Activated CD8-positive, alpha-beta memory T cell treated with anti-CD3 and anti-CD28 coated beads, Interleukin-2, amount 50 U/mL, for 4 hours (primary cell): ENCODE measurements at places on chromosomes 11 and 22.

GRCh38 chr11:11584937-11585336 lies 36.9 kb downstream of the GALNT18 start:
- DNase-seq: no peak

- DNase-seq: no peak
Observed at GRCh38 chr11:117045196-117045595, 53.0 kb downstream of the SIK3 start.

DNA sequence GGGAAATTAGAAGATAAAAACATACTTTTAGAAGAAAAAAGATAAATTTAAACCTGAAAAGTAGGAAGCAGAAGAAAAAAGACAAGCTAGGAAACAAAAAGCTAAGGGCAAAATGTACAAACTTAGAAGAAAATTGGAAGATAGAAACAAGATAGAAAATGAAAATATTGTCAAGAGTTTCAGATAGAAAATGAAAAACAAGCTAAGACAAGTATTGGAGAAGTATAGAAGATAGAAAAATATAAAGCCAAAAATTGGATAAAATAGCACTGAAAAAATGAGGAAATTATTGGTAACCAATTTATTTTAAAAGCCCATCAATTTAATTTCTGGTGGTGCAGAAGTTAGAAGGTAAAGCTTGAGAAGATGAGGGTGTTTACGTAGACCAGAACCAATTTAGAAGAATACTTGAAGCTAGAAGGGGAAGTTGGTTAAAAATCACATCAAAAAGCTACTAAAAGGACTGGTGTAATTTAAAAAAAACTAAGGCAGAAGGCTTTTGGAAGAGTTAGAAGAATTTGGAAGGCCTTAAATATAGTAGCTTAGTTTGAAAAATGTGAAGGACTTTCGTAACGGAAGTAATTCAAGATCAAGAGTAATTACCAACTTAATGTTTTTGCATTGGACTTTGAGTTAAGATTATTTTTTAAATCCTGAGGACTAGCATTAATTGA lies 1.0 kb downstream of the MALAT1 start:
- DNase-seq: no peak

- DNase-seq: no peak
Observed at GRCh38 chr22:32389685-32390084, 22.4 kb downstream of the RTCB start.

GRCh38 chr22:24981656-24982055 lies 29.1 kb downstream of the KIAA1671 start:
- no peak for DNase-seq

GRCh38 chr22:47623066-47623762 lies 860.8 kb downstream of the TBC1D22A start:
- DNase-seq: no peak

DNA sequence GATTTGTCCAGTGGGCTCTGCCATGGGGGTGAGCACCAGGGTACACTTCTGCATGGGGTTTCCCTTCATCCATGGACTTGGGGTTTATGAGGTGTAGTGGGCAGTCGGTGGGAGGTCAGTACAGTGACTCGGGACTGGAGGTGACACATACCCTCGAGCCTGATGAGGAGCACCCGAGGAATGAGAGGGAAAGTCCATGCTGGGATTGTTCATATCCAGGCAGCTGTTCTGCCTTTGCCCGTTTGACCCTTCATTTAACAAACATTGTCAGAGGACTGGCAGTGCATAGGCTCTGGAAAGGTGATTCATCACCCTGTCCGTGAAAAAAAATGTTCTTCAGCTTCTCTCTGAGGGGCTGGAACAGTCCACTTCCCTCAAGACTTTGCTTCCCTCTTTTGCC lies 2.7 kb downstream of the NAV2 start:
- no peak for DNase-seq

DNA sequence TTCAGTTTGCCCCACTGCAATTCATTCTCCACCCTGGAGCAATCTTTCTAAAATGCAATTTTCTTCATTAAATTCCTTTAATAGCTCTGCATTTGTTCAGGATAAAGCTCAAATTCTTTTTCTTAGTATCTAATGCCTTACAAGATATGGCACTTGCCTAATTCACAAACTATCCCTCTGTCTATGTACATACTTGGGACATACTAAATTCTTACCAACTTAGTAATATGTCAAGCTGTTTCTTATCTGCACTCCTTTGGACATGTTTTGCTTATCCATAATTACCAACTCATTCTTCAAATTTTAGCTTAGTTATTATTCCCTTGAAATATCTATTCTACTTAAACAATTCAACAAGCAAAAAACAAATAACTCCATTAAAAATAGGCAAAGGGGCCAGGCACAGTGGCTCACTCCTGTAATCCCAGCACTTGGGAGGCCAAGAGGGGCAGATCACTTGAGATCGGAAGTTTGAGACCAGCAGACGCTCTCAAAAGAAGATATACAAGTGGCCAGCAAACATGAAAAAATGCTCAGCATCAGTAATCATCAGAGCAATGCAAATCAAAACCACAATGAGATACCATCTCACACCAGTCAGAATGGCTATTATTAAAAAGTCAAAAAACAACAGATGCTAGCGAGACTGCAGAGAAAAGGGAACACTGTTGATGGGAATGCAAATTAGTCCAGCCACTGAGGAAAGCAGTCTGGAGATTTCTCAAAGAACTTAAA lies 96.9 kb downstream of the FAM76B start:
- no peak for DNase-seq

GRCh38 chr22:50569041-50569459 lies 6.3 kb upstream of the SYCE3 start:
- DNase-seq: no peak

DNA sequence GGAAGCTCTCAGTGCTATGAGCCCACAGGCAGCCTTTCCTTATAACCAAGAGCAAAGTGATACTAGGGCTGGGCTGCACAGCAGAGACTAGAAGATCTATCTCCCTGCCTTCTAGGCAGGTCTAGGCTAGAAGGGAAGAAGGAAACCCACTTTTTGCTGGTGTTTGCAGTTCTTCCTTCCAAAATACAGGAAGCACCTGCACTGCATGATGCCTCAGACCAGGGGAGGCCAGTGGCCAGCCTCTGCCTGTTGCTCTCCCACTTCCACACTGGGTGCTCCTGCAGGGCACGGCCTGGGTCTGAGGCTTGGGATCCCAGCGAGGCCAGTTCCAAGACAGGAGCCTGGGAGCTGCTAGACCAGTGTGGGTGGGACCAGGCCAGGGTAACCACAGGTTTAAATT lies 6.0 kb upstream of the UCP3 start:
- no peak for DNase-seq

DNA sequence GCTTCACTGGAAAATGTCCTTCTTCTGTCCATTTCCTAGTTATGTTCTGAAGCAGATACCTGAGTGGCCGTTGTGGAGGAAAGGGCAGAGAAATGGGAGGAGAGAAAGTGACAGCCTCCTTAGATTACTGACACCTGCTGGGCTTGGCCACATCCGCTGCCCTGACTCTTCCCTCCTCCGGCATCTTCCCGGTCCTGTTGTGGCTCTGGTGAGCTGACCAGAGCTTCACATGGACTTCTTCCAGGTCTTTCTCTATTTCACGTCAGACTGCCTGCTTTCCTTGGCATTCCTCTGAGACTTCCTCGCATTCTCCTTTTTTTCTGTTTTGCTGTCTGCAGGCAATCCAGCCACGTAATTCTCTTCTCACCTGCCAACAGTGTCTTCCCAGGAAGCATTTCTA lies 138.7 kb upstream of the E2F8 start:
- no peak for DNase-seq

- DNase-seq: no peak
Observed at GRCh38 chr22:46030231-46030880, 53.4 kb upstream of the WNT7B start.

GRCh38 chr22:35459423-35459894 lies 59.5 kb downstream of the MCM5 start:
- no peak for DNase-seq

DNA sequence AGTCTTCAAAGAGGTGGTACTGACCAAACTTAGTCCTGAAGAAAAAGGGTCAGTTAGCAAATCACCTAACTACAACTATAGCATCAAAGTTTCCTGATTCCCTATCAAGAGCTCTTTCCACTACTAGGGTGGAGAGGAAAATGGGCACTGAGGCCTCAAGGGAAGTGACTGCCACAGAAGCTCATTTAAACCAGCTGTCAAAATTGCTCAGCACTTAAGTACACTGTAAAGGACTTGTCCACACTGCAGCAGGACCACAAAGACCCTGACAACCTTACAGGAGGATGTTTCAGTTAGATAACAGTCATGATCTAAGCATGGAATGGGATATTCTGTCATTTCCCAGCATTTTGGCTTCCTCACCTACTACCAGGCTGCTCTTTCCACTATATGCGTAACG lies 33.0 kb downstream of the FAM168A start:
- no peak for DNase-seq

DNA sequence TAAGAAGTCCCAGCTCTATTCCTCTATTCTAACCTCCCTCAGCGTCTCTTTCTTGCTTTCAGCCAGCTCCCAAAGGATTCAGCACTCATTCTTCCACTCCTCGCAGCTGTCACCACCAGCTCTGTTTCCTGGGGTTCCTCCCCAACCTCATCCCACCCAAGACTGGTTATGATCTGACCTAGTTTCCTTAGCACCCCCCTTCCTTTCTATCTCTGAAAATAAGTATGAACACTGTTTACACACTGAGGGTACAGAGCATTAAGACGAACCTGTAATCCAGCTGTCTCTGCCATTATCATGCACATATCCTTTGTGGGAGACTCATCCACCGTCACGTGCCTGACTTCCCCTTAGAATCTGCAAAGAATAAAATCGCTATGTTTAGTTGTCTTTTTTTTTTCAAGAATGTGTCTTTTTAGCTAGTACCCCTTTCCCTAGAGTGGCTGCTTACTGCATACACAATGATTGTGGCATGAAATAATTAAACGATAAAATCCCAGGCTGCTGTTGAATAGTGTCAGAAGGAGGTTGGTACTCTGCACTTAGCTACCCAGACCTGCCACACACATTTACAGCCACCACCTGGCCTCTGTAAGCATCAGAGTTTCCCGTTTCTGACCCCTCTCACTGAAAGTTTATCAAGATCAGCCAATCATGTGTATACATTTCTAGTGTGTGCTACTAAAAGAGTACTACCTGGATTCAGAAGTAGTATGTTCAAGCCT lies 26.9 kb upstream of the CSTF3 start:
- DNase-seq: no peak

- no peak for DNase-seq
Observed at GRCh38 chr11:129377739-129378138, 2.1 kb downstream of the BARX2 start.

- no peak for DNase-seq
Observed at GRCh38 chr11:116118138-116118470, 613.9 kb upstream of the CADM1 start.

- DNase-seq: no peak
Observed at GRCh38 chr11:113989916-113990315, 15.0 kb downstream of the HTR3A start.

DNA sequence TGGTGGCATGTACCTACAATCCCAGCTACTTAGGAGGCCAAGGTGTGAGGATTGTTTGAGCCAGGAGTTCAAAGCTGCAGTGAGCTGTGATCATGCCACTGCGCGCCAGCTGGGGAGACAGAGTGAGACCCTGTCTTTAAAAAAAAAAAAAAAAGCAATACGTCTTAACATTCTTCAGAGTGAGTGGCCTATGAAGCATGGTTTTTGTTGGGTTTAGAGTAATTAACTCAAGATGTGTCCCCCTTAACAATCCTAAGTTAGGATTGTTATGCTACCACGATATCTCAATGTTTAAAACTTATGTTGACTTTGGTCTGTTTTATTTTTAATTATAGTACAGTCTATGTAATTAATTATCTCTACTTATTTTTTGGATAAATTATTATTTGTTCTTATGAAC lies 156.1 kb downstream of the HIPK3 start:
- DNase-seq: no peak

DNA sequence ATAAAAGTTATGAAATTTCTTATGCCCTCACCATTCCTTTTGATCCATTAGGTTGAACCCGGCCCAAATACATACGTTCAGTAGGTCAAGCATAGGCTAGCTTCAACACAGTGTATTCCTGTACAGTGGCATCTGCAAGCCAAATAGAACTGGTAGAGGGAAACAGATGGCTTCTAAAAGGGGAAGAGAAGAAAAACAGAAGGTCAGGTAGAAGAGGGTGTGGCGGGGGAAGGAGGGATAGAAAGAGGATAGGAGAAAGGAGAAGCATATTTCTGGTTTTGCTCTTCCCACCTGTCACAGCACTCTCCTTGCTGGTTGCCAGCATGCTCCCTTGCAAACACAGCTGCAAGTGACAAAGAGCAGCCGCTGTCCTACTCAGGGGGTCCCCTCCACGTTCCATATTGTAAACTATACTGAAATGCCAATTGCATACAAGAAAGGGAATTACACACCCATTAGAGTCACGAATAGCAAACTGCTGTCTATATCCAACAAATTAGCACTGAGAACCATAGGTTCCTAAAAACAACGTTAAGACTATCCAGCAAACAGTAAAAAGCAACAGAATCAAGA lies 71.8 kb downstream of the PHF21A start:
- no peak for DNase-seq

DNA sequence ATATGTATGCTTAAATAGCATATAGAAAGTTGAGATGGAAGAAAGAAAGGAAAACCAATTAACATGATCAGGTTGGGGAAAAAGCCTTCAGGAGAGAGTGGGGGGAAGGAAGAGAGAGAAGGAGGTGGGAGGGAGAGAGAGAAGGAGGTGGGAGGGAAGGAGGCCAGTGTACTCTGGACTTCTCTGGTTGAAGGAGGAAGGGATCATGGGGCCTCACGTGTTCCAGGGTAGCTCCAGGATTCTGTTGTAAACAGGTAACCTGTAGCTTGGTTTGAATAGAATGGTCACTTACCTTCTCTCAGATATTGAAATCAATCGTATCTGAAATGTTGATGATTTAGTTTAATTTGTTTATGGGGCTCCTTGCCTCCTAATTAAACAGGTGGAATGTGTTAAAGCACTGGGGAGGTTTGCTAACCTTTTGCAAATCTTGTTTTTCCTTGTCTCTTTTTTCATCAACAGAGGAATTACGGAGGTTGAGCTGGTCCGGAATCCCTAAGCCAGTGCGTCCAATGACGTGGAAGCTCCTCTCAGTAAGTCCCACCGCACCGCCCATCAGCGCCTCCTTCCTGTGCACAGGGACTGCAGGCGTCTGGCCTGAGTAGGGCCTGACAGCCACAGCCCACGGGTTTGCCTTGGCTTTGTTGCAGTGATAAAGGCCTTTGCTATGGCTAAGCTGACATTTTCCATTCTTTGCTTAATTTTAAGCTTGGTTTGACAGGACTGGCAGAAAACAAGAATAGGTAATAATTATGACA lies 115.9 kb downstream of the TBC1D22A start:
- no peak for DNase-seq
